ENCODE measurements at places on chromosomes 5 and 9. TPM values are rescaled to one million over a fixed set of nuclear protein-coding genes. Genes with fewer than 3 reads are reported as not detected.

Gene ISCA1
- total RNA-seq, result 19.5 TPM

Gene SLIT3
- not detected for total RNA-seq

Gene CAST
- 178 TPM for total RNA-seq

Gene C9orf50
- total RNA-seq, result not detected

Gene C8G
- 1.8 TPM for total RNA-seq

Gene C1QTNF2
- not detected for total RNA-seq

Gene KLF4
- total RNA-seq, result 0.25 TPM

Gene LRRC26
- not detected for total RNA-seq

GRCh38 chr5:78360674-78360923, 182 bp downstream of the SCAMP1 start:
- DNase-seq, result no peak
- H3K4me1 ChIP-seq, result peaks cover 32% of the 10 kb centered on the region
- no peaks in the 10 kb centered on the region for H3K27me3 ChIP-seq
- peak overlapping the region; percentile 99 for H3K27ac ChIP-seq
- H3K36me3 ChIP-seq, result peaks cover 18% of the 10 kb centered on the region

- no peak overlapping the region for H3K4me3 ChIP-seq
- H3K27me3 ChIP-seq, result no peaks in the 10 kb centered on the region
- no peak overlapping the region for H3K27ac ChIP-seq
- H3K4me1 ChIP-seq, result no peaks in the 10 kb centered on the region
- DNase-seq, result no peak
Observed at GRCh38 chr5:151718646-151719045, 31.9 kb upstream of the SPARC start.

GRCh38 chr9:3698076-3698475, 172.3 kb upstream of the RFX3 start:
- H3K27ac ChIP-seq, result no peak overlapping the region
- no peak overlapping the region for H3K4me3 ChIP-seq
- peaks cover 7% of the 10 kb centered on the region for H3K27me3 ChIP-seq
- H3K4me1 ChIP-seq, result no peaks in the 10 kb centered on the region
- no peaks in the 10 kb centered on the region for H3K36me3 ChIP-seq

DNA sequence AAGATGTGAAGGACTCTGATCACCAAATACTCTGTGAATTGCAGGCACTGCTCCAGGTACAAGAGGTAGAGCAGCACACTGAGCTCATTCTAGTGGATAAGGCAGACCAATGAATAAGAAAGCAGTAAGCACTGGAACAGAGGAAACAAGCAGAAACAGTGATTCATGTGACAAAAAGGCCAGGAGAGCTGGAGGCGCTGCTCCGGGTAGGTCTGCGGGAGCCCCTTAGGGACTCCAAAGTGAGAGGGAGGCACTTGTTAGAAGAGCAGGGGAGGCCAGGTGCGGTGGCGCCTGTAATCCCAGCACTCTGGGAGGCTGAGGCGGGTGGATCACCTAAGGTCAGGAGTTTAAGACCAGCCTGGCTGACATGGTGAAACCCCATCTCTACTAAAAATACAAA, 231.6 kb upstream of the NFIL3 start:
- H3K4me3 ChIP-seq, result no peak overlapping the region
- peaks cover 27% of the 10 kb centered on the region for H3K27me3 ChIP-seq
- DNase-seq, result no peak
- H3K27ac ChIP-seq, result no peak overlapping the region

DNA sequence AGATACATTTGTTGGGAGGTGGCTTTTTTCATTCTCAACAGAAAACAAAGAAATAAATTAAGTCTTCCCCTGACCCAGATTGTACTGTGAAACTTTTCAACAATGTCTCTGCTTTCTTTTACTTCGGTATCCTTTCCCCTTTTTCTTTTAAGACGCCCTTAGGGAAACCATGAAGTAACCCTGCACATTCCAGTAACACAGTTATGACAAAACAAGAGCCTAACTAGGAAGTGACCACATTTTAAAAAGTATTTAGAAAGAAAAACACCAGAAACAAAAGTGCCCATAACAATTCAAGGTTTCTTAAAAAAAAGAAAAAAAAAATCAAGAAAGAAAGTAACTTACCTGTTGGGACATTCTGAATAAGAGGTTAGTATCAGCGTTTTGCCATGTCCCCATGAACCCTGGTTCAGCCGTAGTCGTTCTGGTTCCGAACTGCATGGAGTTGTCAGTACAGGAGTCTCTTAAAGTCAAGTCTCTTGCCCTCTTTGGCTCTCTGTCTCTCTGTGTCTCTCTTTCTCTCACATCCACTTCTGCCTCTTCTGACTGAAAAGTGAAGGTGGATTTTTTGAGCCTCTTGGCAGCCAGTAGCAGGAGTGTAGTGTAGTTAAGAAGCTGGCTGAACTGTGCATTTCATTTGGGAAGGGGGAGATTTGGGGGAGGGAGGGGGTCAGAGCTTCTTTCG, 142.9 kb downstream of the BNC2 start:
- H3K27ac ChIP-seq, result no peak overlapping the region
- no peaks in the 10 kb centered on the region for H3K4me1 ChIP-seq
- H3K36me3 ChIP-seq, result no peaks in the 10 kb centered on the region
- no peak for DNase-seq
- no peak overlapping the region for H3K4me3 ChIP-seq
- H3K27me3 ChIP-seq, result peaks cover 30% of the 10 kb centered on the region

- no peaks in the 10 kb centered on the region for H3K27me3 ChIP-seq
- no peak overlapping the region for H3K4me3 ChIP-seq
- no peaks in the 10 kb centered on the region for H3K36me3 ChIP-seq
- no peaks in the 10 kb centered on the region for H3K4me1 ChIP-seq
Observed at GRCh38 chr5:153429761-153430380, 60.6 kb upstream of the GRIA1 start.

- no peaks in the 10 kb centered on the region for H3K4me1 ChIP-seq
- DNase-seq, result no peak
- no peaks in the 10 kb centered on the region for H3K27me3 ChIP-seq
- H3K36me3 ChIP-seq, result no peaks in the 10 kb centered on the region
- no peak overlapping the region for H3K27ac ChIP-seq
Observed at GRCh38 chr5:5739490-5739945, 317.0 kb downstream of the ICE1 start.

- no peaks in the 10 kb centered on the region for H3K36me3 ChIP-seq
- no peak for DNase-seq
- no peak overlapping the region for H3K27ac ChIP-seq
Observed at GRCh38 chr5:113971454-113971853, 390.4 kb upstream of the KCNN2 start.

DNA sequence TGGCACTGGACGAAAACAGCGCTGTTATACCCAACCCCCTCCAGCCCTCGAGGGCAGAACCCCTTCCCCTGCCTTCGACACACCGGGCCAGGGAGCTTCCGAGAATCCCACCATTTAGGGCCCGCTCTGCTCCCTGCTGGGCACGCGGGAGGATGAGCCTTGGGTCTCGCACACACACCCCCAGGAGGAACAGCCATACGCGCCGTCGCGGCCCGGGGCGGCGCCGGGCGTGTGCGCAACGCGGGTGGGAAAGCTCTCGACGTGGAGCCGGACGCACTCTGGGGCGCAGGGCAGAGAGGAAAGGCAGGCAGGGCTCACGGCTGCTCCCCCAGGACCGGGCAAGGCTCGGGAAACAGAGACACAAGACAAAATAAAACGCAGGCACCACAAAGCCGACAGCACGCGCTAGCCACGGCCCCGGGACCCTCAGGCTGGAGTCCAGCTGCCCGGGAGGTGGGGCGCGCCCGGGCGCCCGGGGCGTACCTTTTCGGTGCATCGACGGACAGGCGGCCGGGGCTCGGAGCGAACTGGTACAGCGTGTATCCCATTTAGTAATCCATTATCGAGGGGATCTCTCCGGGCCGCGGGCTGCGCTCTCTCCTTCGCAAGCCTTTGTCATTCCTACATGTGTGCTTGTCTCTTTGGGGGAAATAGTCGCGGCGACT, 789 bp downstream of the SEMA6A start:
- H3K36me3 ChIP-seq, result peaks cover 3% of the 10 kb centered on the region
- peak overlapping the region; percentile 74 for H3K27ac ChIP-seq
- peak overlapping the region; percentile 68 for H3K4me3 ChIP-seq
- H3K4me1 ChIP-seq, result peaks cover 30% of the 10 kb centered on the region
- peaks cover 90% of the 10 kb centered on the region for H3K27me3 ChIP-seq

GRCh38 chr5:110873773-110874437, 135.1 kb downstream of the SLC25A46 start:
- no peaks in the 10 kb centered on the region for H3K4me1 ChIP-seq
- H3K27me3 ChIP-seq, result peaks cover under 1% of the 10 kb centered on the region
- H3K27ac ChIP-seq, result no peak overlapping the region
- no peak overlapping the region for H3K4me3 ChIP-seq

- no peak overlapping the region for H3K4me3 ChIP-seq
- no peaks in the 10 kb centered on the region for H3K27me3 ChIP-seq
- peaks cover 37% of the 10 kb centered on the region for H3K4me1 ChIP-seq
- no peak overlapping the region for H3K27ac ChIP-seq
- peaks cover 9% of the 10 kb centered on the region for H3K36me3 ChIP-seq
Observed at GRCh38 chr5:80967500-80968181, 7.5 kb downstream of the RASGRF2 start.

DNA sequence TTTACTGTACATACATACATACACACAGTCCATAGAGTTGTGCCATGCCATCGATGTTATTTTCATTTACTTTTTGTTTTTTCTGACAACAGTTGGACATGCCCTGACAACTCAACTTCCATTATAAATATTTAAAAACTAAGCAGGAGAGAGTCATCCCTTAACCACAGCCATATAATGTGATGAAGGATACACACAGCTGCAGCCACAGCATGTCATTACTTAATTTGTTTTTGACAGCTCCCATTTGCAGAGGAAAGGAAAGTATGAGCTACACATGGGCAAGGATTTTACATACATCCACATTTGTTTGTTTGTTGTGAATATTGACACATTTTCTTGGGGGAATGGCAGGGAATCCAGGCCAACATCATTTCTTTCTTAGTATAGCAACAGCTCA, 91.5 kb upstream of the TUT7 start:
- no peaks in the 10 kb centered on the region for H3K36me3 ChIP-seq
- no peak overlapping the region for H3K27ac ChIP-seq
- H3K27me3 ChIP-seq, result peaks cover 11% of the 10 kb centered on the region

GRCh38 chr5:170861917-170862766, at the start of gene RANBP17:
RANBP17 (plus strand) TSS chr5:170862018.
- H3K4me1 ChIP-seq, result peaks cover 3% of the 10 kb centered on the region
- H3K27me3 ChIP-seq, result peaks cover 34% of the 10 kb centered on the region
- no peak within 1 kb of the TSS for H3K27ac ChIP-seq
- H3K36me3 ChIP-seq, result peaks cover 14% of the 10 kb centered on the region
- DNase-seq, result no peak
- H3K4me3 ChIP-seq, result no peak within 1 kb of the TSS
